ENCODE measurements at places on chromosomes 2 and 18. TPM values are rescaled to one million over a fixed set of nuclear protein-coding genes. Genes with fewer than 3 reads are reported as not detected.

Gene RBM43
- 11.5 TPM for total RNA-seq

Gene ACTG2
- total RNA-seq: 21.0 TPM

Gene SKOR2
- 1.3 TPM for total RNA-seq

DNA sequence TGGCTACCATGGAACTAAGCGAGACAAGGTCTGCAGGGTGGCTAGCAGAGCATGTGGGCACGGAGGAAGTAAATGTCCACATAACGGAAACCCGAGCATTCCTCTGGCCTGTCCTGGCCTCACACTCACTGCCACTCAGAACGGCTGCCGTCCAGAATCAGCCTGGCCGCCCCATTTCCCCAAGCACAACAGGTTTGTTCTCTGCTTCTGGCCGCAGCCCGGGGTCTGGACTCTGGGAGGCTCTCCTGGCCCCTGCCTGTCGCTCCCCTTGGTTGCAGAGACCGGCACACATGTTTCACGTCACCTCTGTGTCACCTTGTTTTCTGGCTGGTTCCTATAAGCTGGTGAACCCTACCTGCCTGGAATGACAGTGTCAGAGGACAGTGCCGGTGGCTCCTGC lies 69.3 kb downstream of the GLI2 start:
- H3K27me3 ChIP-seq: no peaks in the 10 kb centered on the region
- peaks cover 8% of the 10 kb centered on the region for H3K4me1 ChIP-seq
- DNase-seq: no peak
- peaks cover 9% of the 10 kb centered on the region for H3K36me3 ChIP-seq
- no peak overlapping the region for H3K27ac ChIP-seq
- no peak overlapping the region for H3K4me3 ChIP-seq
